T-helper 17 cell (primary cell): ENCODE measurements at places on chromosomes 13 and 19.

GRCh38 chr19:11137542-11138384 is 17.8 kb downstream of the SPC24 start:
- DNase-seq, result peak; percentile 26
- no peaks in the 10 kb centered on the region for H3K36me3 ChIP-seq
- peak overlapping the region; percentile 92 for H3K4me3 ChIP-seq
- no peaks in the 10 kb centered on the region for H3K27me3 ChIP-seq

DNA sequence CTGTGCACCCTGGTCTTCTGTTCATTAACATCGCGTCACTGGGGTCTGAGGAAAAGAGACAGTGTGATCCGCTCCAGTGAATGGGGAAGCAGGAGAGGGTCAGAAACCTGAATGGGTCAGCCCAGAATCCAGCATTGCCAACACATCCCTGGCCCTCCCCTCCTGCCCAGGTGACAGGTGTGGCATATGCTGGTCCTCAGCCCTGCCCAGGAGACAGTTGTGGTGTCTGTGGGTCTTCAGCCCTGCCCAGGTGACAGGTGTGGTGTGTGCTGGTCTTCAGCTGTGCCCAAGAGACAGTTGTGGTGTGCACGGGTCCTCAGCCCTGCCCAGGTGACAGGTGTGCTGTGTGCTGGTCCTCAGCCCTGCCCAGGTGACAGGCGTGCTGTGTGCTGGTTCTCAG is 8.0 kb downstream of the TFDP1 start:
- H3K36me3 ChIP-seq, result peaks cover 6% of the 10 kb centered on the region
- H3K4me3 ChIP-seq, result no peak overlapping the region
- H3K27ac ChIP-seq, result no peak overlapping the region
- no peak for DNase-seq

DNA sequence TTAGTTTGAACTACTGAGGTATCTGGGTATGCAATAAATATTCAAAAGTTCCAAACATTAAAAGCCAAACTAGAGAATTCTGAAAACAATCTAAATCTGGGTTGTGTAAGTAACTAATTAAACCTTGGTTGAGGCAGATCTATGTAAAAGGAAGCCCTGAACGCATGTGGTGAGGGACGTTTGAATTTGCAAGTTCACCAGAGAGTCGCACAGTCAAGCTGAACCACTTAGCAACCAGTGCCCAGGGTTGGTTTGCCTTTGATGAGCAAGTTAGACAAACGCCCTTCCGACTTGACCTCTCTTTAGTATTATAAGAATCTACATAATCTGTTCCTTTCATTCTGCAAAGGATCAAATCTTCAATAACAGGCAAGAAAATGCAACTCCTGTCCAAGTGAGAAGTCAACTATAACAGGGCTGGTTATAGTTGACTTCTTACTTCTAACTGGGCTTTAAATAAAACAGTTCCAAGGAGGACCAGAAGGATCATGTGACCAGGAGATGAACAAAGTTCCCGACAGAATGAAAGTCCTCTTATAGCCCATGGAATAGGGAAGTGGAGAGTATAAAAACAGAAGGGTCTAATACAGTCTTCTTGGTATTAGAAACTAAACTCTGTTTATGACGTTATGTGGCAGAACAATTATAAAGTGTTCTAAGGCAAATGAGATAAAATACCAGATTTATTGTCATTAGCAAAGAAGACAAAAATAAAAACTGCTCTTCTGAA is 40.6 kb downstream of the PHF11 start:
- DNase-seq, result no peak
- H3K27me3 ChIP-seq, result no peaks in the 10 kb centered on the region
- no peak overlapping the region for H3K27ac ChIP-seq
- H3K36me3 ChIP-seq, result peaks cover 13% of the 10 kb centered on the region

GRCh38 chr13:33637978-33638743 is 179.8 kb upstream of the RFC3 start:
- H3K27me3 ChIP-seq, result peaks cover 10% of the 10 kb centered on the region
- H3K4me3 ChIP-seq, result no peak overlapping the region
- H3K4me1 ChIP-seq, result no peaks in the 10 kb centered on the region
- DNase-seq, result no peak
- no peak overlapping the region for H3K27ac ChIP-seq

DNA sequence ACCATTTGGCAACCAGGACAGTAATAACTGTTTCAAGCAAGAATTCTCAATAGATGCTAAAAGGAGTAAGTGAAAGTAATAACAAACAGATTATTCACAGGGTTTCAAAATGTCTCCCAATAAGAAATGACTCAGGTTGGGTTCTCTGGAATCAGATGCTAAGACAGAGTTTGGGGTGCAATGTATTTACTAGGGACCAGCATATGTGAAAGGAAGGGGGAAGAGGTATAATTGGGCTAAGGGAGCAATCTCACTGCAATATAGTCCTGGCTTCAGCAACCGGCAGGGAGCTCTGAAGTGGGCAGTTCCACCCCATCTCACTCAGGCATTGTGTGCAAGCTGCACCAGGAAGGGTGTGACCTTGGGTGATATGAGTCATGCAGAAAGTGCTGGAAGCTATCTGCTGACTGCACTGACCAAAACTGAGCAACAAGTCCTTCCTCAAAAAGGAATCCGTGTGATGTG is 23.4 kb downstream of the ZDHHC20 start:
- peaks cover 2% of the 10 kb centered on the region for H3K36me3 ChIP-seq
- peak overlapping the region; percentile 8 for H3K4me3 ChIP-seq
- H3K27ac ChIP-seq, result peak overlapping the region; percentile 37
- DNase-seq, result no peak
- no peaks in the 10 kb centered on the region for H3K27me3 ChIP-seq

- DNase-seq, result no peak
- H3K27me3 ChIP-seq, result no peaks in the 10 kb centered on the region
- H3K4me3 ChIP-seq, result no peak overlapping the region
- H3K36me3 ChIP-seq, result no peaks in the 10 kb centered on the region
Measured at GRCh38 chr13:56886398-56886797, 254.3 kb upstream of the PRR20A start.

DNA sequence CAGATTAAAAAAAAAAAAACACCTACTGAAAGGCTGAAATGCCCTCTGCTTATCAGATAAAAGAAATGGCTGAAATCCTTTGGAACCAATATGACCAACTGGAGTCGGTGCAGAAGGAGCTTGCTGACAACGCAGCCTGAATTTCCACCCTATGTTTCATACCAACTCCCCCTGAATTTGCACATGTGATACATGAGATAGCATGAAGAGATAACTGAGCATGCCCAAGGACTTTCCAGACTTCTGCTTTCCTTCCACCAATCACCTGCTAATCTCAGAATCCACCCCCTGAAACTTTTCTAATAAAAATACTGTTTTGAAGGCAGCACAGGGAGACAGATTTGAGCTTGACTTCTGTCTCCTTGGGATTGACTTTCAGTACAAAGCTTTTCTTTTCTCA is 32.2 kb upstream of the WDFY2 start:
- H3K27ac ChIP-seq, result no peak overlapping the region
- H3K36me3 ChIP-seq, result peaks cover 5% of the 10 kb centered on the region
- H3K4me1 ChIP-seq, result no peaks in the 10 kb centered on the region
- no peak for DNase-seq

GRCh38 chr19:19371059-19371458 is 34.4 kb upstream of the GATAD2A start:
- no peak for DNase-seq
- H3K27me3 ChIP-seq, result no peaks in the 10 kb centered on the region
- H3K4me1 ChIP-seq, result peaks cover 10% of the 10 kb centered on the region

- H3K4me1 ChIP-seq, result peaks cover 14% of the 10 kb centered on the region
- H3K27me3 ChIP-seq, result no peaks in the 10 kb centered on the region
- H3K36me3 ChIP-seq, result no peaks in the 10 kb centered on the region
- H3K4me3 ChIP-seq, result no peak overlapping the region
- no peak overlapping the region for H3K27ac ChIP-seq
Measured at GRCh38 chr19:10611907-10612306, 13.4 kb upstream of the SLC44A2 start.

GRCh38 chr19:56476651-56477428 is at the start of gene ZNF667:
TSS of gene ZNF667 (minus strand) at chr19:56477345. CDS start at chr19:56462370, 14,975 bp downstream.
- H3K27me3 ChIP-seq, result no peaks in the 10 kb centered on the region
- peak within 1 kb of the TSS; percentile 61 for H3K4me3 ChIP-seq
- H3K36me3 ChIP-seq, result no peaks in the 10 kb centered on the region
- no peaks in the 10 kb centered on the region for H3K4me1 ChIP-seq
- DNase-seq, result no peak

- no peaks in the 10 kb centered on the region for H3K27me3 ChIP-seq
- H3K36me3 ChIP-seq, result peaks cover 10% of the 10 kb centered on the region
- peak overlapping the region; percentile 92 for H3K27ac ChIP-seq
- no peak for DNase-seq
- H3K4me1 ChIP-seq, result peaks cover 20% of the 10 kb centered on the region
Measured at GRCh38 chr19:10317045-10317856, 1.4 kb upstream of the FDX2 start.

- DNase-seq, result no peak
- peaks cover 8% of the 10 kb centered on the region for H3K4me1 ChIP-seq
- no peaks in the 10 kb centered on the region for H3K27me3 ChIP-seq
- peak overlapping the region; percentile 28 for H3K4me3 ChIP-seq
Measured at GRCh38 chr13:113627136-113627535, 30.9 kb downstream of the ATP4B start.

DNA sequence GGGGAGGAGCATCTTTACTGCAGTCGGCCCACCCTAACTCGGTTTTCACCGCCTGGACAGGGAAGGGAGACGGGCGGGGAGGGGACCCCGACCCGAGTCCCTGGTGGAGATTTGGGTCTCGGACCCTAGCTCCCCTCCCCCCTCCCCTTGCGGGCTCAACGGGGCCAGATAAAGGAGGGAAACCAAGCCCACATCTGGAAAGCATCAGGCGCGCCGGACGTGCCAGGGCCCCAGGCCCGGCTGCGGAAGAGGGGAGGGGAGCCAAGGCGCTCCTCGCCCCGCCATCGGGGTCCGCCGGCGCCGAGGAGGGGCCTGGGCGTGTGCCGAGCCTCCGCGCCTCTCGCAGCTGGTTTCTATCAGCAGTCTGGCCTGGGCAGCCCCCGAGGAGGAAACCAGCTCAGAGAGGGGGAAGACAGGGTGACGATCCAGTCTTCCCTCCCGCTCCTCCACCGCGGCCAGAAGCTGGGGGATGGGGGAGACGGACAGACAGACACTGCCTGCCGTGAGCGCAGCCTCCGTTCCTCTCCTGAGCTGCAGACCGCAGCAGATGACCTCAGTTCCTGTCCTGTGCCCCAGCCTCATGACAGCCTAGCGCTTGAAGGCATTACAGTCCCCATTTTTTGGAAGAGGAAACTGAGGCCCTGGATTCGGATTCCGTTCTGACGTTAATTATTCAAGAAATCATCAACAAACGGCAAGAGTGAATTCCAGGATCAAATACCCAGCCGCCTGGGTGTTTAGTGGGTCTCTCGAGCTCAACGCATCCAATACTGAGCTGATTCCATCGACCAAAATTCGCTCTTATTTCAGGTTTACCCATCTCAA is 3.6 kb upstream of the GNG8 start:
- H3K4me1 ChIP-seq, result peaks cover 9% of the 10 kb centered on the region
- H3K27ac ChIP-seq, result no peak overlapping the region
- H3K4me3 ChIP-seq, result no peak overlapping the region
- H3K36me3 ChIP-seq, result no peaks in the 10 kb centered on the region
- H3K27me3 ChIP-seq, result peaks cover 16% of the 10 kb centered on the region

GRCh38 chr13:75050419-75051046 is 431.4 kb downstream of the TBC1D4 start:
- H3K36me3 ChIP-seq, result peaks cover 2% of the 10 kb centered on the region
- peaks cover 10% of the 10 kb centered on the region for H3K27me3 ChIP-seq
- H3K4me3 ChIP-seq, result no peak overlapping the region
- H3K4me1 ChIP-seq, result no peaks in the 10 kb centered on the region

DNA sequence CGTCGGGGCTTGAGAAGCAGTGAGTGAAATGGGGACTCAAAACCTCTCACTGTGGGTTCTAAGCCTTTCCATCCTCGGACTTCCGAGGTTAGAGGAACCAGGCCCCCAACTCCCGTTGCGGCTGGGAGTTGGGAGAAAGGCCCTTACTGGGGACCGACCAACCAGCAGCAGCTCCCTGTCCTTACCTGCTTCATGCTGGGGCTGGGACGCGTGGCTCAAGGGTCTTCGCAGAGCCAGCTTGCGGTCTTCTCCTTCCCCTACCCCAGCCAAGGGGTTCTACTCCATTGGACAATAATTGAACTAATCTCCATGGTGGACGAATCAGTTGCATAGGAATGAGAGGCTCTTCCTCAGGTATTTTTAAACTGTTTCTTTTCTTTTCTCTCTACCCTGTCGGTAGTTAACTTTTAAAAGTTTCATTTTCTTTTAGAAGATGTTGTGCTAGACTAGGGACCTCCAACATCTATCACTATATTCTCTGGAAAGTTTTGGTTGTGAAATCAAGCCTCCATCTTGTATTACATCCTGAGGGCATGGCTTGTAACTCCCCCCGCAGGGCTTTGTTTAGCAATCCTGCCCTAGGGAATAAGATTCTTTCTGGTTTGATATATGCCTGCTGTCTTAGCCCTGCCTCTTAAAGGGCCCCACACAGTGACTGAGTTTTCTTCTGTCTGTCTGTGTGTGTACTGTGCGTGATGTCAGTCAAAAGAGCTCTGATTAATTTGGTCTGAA is 1027.1 kb upstream of the PCDH9 start:
- H3K36me3 ChIP-seq, result no peaks in the 10 kb centered on the region
- no peak for DNase-seq
- no peaks in the 10 kb centered on the region for H3K27me3 ChIP-seq

DNA sequence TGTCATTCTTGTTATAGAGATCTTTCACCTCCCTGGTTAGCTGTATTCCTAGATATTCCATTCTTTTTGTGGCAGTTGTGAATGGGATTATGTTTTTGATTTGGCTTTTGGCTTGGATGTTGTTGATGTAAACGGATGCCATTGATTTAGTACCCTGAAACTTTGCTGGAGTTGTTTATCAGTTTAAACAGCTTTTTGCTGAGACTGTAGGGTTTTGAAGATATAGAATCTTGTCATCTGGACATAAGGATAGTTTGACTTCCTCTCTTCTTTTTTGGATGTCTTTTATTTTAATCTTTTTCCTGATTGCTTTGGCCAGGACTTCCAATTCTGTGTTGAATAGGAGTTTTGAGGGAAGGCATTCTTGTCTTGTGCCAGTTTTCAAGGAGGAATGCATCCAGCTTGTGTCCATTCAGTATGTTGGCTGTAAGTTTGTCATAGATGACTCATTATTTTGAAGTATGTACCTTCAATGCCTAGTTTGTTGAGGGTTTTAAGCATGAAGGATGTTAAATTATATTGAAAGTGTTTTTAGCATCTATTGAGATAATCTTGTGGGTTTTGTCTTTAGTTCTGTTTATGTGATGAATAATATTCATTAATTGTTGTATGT is 16.8 kb downstream of the ZNF431 start:
- peaks cover 13% of the 10 kb centered on the region for H3K4me1 ChIP-seq
- no peak overlapping the region for H3K4me3 ChIP-seq
- no peak for DNase-seq
- no peaks in the 10 kb centered on the region for H3K27me3 ChIP-seq
- H3K27ac ChIP-seq, result no peak overlapping the region
